Foreskin melanocyte (primary cell): ENCODE measurements at places on chromosomes 11 and 22.
A peak's percentile ranks its signal among the peaks of the same experiment; 100 is the strongest.

DNA sequence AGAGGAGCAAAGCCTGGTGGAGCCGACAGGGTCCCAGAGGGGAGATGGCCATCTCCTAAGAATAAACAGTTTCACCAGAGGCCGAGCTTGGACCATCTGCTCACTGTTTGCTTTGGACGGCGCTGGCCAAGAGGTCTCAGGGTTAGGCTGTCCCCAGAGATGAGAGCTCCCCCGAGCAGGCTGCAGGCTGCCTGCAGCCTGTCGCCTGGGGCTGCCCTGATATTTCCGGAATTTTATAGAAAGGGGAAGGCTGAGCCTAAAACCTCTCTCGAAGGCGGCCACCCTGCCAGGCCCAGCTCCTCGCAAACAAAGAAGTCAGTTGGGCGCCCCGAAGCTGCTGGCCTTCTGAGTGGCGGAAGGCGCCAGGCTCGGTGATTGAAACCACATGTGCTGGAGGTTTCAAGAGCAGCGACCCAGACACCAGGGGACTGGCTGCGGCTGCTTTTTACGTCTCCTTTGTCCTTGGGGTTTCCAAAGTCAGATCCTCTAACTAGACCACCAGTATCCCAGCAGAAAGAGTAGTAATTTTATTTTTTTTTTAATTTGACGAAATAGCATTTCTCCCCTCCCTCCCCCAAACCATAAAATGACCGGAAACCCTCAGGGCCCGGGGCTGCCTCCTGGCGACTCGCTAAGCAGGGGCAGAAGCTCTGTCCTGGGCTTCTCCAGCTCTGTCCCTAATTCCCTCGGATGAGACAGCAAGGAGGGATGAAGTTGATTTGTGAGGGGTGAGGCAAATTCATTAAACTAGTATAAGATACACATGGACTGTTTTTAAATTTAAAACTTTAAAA, 57.4 kb downstream of the CLMP start:
- peak; percentile 29 for DNase-seq

- no peak for DNase-seq
Observed at GRCh38 chr11:111759778-111760407, 6.3 kb downstream of the PPP2R1B start.

DNA sequence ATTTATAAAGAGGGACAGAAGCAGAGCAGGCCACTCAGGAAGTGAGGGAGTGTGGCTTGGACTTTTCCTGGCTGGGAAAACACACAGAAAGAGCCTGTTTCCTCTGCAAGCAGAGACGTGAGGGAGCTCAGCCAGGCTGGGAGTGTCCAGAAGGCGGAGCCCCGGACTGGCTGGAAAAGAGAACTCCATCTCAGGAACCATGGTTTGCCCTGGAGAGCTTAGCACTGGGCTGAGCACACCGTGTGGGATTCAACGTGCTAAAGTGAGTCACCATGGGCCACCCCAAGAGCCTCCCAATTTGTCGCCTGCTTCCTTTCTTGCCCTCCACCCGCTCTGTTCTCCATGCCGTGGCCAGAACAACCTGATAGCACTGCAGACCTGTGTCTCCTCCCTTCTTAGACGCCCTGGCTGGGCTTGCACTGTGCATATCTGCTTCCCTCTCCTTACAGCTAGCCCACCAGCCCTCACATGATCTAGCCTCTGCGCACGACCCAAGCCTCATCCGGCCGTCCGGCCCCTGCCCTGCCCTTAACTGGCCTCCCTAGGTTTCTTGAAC, 51.8 kb downstream of the GALNT18 start:
- DNase-seq = peak; percentile 19

- DNase-seq = no peak
Observed at GRCh38 chr11:112967082-112967481, 5.9 kb downstream of the NCAM1 start.

GRCh38 chr11:1866776-1867175, 13.9 kb downstream of the LSP1 start:
- no peak for DNase-seq

- peak; percentile 86 for DNase-seq
Observed at GRCh38 chr11:77322506-77322905, 21.0 kb upstream of the GDPD4 start.

DNA sequence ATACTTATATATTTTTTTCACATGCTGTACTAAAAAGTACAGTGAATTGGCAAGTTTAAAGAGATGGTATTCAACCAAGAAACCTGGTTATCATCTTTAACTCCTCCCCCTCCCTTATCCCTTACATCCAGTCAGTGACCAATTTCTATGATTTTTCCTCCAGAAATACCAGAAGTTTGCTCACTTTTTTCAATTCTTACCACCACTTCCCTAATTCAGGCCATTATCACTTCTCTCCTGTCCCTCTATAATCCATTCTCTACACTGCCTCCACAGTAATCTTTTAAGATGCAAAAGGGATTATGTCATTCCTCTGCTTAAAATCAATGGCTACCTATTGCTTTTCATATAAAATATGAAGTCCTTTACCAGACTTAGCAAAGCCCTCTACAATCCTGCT, 62.8 kb downstream of the CEP57 start:
- DNase-seq = no peak

DNA sequence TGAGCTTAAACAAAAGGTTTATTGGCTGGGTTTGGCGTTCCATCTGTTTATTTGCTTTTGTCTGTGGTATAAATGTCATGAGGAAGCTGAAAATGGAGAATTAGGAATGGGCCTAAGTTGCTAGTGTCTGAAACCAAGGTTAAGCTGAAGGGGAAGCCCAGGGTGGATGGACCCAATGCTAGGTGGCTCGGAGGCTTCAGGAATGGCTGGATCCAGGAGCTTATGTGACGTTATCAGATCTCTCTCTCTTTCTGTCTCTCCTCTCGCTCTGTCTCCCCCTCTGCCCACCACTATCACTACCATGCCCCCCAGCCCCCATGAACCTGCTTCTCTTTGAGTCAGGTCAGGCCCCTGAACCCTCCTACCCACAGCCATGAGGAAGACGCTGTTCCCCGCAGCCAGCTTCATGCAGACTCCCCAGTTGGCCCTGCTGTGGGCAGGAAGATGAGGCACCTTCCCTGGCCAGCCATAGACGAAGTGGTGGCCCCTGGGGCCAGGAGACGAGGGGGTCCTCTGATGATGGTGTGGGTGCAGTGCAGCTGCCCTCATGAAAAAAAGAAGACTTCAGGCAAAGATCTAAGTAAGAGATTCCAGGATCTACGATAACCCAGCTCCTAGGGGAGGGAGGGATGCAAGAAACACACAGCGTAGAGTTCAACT, 101.5 kb downstream of the BRD1 start:
- DNase-seq = no peak

DNA sequence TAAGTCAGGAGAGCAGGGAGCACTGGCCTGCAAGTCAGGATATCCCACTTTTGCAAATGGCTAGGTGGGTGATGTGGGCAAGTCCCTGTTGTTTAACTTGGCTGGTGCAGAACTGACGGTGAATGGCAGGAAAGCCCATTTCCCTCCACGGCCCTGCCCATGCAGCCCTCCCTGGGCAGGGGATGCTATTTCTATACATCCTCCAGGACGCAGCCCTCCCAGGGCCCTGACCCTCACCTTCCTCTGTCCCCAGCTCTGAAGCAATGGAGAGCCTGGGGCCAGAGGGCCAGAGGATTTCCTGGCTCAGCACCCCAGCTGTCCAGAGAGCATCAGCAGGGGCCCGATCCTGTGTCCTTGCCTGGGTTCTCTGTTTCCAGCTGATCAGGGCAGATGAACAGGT, 91.3 kb downstream of the TSPAN18 start:
- no peak for DNase-seq

- DNase-seq = no peak
Observed at GRCh38 chr11:43853781-43854180, 26.9 kb upstream of the ALKBH3 start.

- DNase-seq = no peak
Observed at GRCh38 chr11:14552089-14552488, 31.9 kb upstream of the PSMA1 start.

- no peak for DNase-seq
Observed at GRCh38 chr11:5737091-5737490, 843 bp downstream of the OR56B1 start.

DNA sequence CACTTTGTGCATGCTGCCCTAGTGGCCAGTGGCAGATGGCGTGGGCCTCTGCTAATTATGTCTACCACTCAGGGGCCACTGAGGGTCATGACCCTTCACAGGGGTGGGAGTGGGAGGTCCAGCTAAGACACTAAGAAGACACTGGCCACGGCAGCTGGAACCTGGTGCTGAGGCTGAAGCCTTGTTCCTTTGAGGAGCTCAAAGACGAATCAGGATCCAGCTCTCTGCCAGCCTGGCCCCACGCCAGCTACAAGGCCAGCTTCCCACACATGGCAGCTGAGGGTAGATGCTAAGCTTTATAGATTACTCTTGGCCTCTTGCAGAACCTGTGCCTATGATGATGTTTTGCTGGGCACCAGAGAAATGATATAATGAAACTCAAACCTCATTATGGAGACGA, 226.3 kb downstream of the DSCAML1 start:
- DNase-seq = no peak

DNA sequence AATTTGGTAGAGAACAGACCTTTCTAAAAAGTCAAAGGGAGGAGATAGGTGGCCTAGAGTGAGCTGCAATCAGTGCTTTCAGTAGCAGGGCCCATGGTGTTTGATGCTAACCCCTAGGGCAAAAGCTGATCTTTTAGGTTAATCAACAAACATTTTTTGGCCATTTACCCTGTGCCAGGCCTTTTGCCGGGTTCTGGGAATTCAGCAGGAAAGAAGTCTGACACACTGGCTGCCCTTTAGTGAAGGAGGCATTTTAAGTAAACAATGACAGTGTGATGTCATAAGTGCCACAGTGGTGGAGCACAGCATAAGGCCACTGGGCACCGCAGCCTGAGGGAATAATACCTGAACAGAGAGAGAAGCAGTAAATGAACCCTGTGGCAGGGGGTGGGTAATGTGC, 29.0 kb downstream of the C22orf31 start:
- no peak for DNase-seq

DNA sequence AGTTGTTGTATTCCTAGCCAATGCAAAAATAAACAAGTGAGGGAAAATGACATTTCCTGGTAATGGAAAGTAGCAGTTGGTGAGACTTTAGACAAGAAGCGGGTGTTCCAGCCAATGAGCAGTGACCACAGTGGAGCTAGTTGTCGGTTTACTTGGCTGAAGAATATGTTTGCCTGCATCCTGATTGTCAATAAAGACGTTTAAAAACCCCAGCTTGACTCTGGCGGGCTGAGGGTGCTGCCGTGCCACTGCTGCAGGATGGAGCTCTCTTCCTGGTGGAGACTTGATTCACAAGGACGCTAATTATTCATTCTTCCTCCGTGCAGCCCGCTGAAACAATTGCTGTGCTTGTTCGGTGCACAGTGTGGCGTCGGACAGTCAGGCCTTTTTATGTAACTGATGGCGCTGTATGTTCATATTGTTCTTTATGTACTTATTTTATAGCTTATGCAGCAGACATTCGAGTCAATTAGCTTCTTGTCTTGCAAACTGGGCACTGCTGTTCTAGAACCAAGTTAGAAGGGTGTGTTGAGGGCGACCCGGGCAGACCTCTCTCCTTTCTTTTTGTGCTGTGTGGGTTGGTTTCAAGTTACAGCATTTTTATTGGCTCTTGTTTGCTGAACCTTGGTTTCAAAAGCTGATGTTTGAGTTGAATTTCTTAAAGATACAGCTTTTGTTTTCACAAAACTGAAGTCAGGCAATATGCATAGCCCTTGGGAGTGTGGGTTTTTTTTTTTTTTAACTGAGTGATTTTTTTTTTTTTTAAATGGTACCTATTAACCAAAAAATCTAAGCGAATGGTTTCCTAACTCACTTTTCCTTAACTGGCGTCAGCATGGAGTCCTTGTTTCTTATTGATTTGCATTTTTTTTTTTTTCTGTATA, 153.9 kb downstream of the TEAD1 start:
- peak; percentile 100 for DNase-seq

- DNase-seq = peak; percentile 56
Observed at GRCh38 chr11:77250881-77251640, 50.4 kb downstream of the GDPD4 start.

- no peak for DNase-seq
Observed at GRCh38 chr11:21820176-21820575, 372.7 kb upstream of the ANO5 start.

DNA sequence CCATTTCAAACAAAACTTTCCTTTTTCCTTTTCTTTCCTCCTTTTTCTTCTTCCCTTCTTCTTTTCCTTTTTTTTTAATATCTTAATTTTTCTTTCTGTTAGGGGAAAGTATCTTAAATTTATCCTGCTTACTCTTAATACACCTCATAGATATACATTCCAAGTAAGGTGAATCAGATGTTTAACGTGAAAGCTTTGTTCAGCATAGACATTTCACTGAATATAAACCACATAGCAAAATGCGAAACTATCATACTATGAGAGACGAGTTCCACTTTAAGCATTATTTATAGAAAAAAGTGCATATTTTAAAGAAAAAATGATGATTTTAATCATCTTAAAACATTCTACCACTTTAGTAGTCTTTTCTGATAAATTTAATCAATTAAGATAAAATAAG, 137.8 kb upstream of the MTMR2 start:
- DNase-seq = no peak

DNA sequence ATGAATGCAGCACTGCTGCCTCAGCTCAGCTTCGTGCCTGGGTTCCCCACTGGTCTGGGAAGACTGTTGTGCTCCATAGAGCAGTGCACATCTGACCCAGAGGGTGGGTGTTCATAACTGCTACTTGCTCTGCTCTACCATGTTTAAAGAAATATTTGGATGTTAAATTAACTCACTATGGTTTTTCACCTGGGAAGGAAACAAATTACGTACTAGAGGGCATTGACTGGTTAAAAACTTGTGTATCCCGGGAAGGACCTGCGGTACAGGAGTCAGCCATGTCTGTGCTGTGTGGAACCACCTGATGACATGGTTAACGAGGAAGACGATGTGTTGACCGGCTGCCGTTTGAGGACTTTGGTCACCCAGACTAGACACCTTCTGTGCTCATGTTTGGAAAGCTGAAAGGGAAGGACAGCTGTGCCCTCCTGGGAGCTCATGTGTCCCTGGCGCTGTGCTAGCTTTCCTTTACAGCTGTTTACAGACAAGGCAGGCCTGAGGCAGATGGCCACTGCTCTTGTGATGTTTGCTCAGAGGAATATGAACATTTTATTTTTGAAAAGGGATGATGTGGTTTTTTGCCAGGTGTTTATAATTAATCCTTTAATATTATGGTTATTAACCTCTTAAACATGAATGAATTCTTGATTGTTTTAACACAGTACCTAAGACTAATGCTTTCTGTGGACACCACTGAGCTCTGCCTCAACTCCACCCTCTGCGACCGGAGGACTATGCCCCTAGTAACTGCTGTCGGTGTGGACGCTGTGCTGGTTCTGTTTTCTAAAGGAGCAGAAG, 14.3 kb upstream of the AIFM3 start:
- DNase-seq = no peak

GRCh38 chr11:69443968-69444364, 37.5 kb upstream of the LINC01488 start:
- no peak for DNase-seq

DNA sequence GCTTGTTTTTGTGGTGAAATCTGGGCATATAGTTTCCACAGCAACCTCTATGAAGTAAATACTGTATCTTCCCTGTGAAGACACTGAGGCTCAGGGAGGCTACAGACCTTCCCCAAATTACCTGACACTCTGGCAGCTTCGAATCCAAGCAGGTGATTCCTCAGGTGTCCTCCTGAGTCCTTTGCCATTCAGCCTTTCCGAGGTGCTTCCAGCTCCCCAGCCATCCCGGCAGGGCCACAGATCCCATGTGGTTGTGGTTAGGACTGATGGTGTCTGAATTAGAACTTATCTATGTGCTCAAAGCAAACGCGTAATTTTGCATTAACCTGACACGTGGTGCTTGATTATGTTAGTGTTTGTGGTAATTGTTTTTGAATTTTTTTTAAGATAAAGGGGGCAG, 785.6 kb downstream of the BRD1 start:
- DNase-seq = no peak
